ENCODE measurements at places on chromosomes 11 and 22. TPM values are rescaled to one million over a fixed set of nuclear protein-coding genes. Genes with fewer than 3 reads are reported as not detected.

Gene MIOX
- total RNA-seq: not detected

Gene TBX1
- total RNA-seq: not detected

GRCh38 chr22:30088468-30088867 lies 8.2 kb downstream of the HORMAD2 start:
- no peak for DNase-seq

DNA sequence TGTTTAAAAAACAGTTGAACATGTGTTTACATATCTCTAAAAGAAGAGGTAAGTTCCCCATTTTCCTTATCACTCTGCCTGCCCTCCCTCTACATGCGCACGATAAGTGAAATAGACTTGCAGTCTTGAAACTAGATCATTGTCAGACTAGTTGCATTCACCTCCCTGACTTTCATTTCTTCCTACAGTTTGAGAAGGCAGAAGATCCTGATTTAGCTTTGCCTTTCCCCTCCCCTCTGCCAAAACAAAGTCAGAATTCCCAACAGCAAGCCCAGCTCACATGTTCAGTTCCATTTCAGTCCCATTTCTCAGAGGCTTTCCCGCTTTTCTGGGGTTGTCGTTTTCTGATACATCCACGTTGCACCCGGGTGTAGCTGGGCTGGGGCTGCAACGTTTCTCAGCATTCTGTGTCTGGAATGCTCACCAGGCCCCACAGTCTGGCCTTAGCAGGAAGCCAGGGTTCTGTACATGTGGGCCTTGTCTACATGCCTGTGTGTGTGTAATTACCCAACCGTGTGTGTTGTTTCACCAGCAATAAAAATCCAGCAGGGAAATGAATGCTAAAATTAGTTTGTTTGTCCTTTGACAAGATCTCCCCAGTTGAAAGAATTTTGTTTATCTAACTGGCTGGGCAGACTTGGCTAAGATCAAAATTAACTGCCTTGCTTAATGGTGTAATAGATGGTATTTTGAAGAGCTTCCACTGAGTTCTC lies 179.2 kb downstream of the DBX1 start:
- no peak for DNase-seq

DNA sequence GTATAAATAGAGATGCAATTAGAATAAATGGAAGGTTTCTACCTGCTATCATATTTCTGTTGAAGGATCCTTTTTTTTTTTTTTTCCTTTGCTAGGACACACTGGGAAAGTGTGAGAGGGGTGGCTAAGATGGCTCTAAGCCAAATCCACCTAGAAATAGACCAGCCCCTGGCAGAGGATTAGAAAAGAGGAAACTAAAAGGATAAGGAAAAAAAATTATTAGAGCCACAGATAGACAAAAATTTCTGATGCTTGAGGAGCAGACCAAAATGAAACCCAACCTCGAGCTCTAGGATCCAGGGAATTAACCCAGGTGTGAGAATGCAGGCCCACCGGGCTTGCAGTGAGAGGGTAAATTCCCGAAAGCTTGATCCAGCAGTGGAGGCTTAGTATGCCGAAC lies 262.3 kb downstream of the CADM1 start:
- DNase-seq: no peak

Gene MS4A3
- total RNA-seq: not detected

- DNase-seq: no peak
Measured at GRCh38 chr11:64092111-64092760, 56.5 kb downstream of the FLRT1 start.

DNA sequence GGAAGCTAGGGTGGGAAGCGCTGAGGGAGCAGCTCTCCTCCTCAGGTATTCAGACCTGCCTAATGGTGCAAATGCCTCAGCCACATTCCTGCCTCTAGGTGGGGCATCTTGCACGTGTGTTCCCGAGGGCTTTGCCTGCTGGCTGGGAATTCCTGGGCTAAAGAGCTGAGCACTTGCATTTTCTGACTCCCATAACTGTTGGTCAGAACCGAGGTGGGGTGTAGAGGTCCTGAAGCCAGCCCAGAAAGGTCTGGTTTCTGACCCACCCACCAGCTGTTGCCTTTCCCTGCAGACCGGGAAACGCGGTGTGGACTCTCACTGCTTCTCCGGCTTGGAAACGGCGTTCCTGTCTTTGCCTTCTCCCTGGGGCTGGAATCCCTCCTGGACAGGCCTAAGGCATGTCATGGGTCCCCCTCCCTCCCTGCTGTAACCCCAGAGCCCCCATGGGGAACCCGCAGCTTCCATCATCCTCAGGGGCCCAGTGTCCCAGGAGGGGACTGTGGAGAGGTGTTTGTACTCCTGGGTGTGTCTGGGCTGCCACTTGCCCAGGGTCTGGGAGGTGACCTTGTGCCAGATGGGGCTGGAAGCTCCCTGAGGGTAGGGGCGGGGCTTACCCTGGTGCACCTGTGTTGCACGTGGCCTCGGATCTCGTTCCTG lies 24.0 kb upstream of the SMIM38 start:
- no peak for DNase-seq

- no peak for DNase-seq
Measured at GRCh38 chr22:28179392-28179791, 260.3 kb upstream of the PITPNB start.

Gene APOL5
- not detected for total RNA-seq

GRCh38 chr11:63882555-63883242 lies 34.3 kb downstream of the RCOR2 start:
- peak; percentile 65 for DNase-seq

DNA sequence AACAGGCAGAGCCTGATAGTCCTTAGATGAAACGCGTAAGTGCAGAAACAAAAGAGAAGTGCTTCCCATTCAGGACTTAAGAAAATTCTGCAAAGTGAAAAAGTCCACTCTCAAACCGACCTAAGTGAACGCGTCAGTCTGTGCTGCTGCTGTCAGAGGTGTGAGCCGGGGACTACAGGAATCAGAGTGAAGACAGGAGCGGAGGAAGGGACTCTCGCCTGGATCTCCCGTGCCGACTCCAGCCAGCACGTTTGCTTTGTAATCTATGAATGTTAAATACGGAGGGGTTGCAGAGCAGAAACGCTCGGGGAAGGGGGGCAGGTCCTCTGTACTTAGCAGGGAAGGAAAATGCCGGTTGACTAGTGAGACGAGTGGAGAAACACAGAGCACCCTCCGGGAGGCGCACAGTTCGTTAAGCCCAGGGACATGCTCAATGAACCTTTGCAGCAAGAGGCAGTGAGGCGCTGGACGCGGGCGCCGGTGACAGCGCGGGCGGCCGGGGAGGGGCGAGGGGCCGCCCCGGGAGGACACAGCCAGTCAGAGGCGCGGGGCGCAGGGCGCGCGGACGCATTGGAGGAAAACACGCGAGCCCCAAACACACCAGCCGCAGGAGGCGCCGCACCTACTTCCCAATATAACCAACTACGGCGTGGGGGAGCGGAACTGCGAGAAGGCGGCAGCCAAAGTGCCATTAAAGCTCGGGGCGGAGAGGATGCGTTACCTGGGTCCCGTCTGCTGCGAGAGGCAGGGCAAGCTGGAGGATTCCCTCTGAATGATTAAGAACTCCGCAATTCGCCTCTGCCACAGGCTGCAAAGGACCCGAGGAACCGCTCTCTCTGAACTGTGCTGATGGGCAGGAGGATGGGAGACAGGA lies at the start of gene CNTN5:
TSS of gene CNTN5 (plus strand) at position 598 of the 874 bp plus-strand sequence.
- DNase-seq: no peak

Gene NAALAD2
- total RNA-seq: not detected

Gene PARVG
- total RNA-seq: 224 TPM

- DNase-seq: peak; percentile 56
Measured at GRCh38 chr22:20238536-20238900, 29.6 kb downstream of the RTN4R start.

Gene ALDH3B1
- total RNA-seq: 0.39 TPM

DNA sequence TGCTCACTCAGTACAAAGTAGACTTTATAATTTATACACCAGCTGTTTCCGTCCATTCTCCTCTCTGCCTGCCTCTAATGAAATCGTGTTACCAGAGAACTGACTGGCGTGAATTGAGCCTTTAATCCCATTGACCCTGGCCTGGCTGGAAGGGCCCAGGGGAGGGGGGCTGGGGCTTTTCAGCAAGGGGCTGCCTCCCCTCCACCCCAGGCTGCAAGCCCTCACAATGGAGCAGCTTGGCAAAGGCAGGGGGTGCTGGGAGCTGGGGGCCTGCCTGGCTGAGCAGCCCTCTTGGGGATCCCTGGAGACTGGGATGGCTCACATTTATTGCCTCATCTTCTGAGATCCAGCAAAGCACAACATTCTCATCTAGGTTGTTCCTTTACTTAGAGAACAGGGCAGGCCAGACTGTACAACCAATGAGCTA lies 25.8 kb upstream of the LMO1 start:
- DNase-seq: no peak

Gene OR8A1
- not detected for total RNA-seq

DNA sequence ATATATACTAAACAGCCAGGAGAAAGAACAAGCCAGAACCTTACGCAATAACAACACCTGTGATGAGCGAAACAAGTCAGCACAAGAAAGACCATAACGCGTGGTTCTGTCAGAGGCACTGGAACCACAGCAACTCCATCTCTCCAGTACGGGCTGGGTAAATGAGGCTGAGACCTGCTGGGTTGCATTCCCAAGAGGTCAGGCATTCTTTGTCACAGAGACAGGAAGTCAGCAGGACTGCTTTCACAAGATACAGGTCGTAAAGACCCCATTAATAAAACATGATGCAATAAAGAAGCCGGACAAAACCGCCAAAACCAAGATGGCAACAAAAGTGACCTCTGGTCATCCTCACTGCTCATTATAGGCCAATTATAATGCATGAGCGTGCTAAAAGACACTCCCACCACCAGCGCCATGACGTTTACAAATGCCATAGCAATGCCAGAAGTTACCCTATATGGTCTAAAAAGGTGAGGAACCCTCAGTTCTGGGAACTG lies 21.7 kb downstream of the TPST2 start:
- no peak for DNase-seq

DNA sequence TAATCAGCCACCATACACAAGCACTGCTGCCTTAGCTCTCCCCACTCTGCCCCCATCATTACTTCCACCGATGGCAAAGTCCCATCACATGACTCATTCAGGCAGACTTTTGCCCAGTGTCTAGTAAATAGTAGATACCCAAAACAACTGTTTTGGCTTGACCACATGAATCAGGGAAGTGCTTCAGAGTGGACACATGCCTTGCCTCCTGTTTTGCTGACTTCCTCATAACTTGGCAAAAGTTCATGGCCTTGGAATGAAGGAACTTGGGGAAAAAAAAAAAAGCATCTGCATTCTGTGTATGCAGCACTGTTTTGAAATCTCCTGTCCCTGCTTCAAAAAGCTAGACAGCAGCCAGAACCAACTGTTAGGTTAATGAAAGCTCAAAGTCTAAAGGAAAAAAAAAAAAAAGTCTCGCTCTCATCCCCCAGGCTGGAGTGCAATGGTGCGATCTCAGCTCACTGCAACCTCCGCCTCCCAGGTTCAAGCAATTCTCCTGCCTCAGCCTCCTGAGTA lies 335.3 kb downstream of the FAM181B start:
- DNase-seq: no peak

- DNase-seq: peak; percentile 94
Measured at GRCh38 chr22:41446639-41447434, at the start of gene TOB2. Gene TOB2 (minus strand): TSS chr22:41446801. CDS start chr22:41437345, 9,456 bp downstream.

GRCh38 chr11:2997406-2997805 lies 5.3 kb upstream of the NAP1L4 start:
- DNase-seq: no peak

- DNase-seq: no peak
Measured at GRCh38 chr11:65790902-65791650, 4.2 kb downstream of the OVOL1 start.

GRCh38 chr11:68406324-68407313 lies 53.9 kb upstream of the PPP6R3 start:
- no peak for DNase-seq

Gene RTN4R
- 5.1 TPM for total RNA-seq

- DNase-seq: no peak
Measured at GRCh38 chr11:120735035-120735434, 223.5 kb downstream of the GRIK4 start.

DNA sequence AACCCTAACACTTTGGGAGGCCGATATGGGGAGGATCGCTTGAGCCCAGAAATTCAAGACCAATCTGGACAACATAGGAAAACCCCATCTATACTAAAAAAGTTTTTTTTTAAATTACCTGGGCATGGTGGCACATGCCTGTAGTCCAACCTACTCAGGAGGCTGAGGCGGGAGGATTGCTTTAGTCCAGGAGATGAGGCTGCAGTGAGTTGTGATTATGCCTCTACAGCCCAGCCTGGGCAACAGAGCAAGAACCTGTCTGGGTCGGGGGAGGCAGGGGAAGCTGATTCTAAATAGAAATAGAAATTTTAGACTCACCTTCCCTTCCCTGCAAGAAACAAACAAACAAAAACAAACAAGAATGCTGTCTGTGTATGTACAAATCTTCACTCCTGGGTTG lies 52.9 kb upstream of the PRODH start:
- DNase-seq: no peak

Gene SGSM1
- 0.82 TPM for total RNA-seq

Gene GGTLC3
- total RNA-seq: not detected

GRCh38 chr22:39240831-39241793 lies 3.7 kb downstream of the PDGFB start:
- peak; percentile 25 for DNase-seq

Gene LSP1
- 287 TPM for total RNA-seq

Gene BTG4
- total RNA-seq: not detected

DNA sequence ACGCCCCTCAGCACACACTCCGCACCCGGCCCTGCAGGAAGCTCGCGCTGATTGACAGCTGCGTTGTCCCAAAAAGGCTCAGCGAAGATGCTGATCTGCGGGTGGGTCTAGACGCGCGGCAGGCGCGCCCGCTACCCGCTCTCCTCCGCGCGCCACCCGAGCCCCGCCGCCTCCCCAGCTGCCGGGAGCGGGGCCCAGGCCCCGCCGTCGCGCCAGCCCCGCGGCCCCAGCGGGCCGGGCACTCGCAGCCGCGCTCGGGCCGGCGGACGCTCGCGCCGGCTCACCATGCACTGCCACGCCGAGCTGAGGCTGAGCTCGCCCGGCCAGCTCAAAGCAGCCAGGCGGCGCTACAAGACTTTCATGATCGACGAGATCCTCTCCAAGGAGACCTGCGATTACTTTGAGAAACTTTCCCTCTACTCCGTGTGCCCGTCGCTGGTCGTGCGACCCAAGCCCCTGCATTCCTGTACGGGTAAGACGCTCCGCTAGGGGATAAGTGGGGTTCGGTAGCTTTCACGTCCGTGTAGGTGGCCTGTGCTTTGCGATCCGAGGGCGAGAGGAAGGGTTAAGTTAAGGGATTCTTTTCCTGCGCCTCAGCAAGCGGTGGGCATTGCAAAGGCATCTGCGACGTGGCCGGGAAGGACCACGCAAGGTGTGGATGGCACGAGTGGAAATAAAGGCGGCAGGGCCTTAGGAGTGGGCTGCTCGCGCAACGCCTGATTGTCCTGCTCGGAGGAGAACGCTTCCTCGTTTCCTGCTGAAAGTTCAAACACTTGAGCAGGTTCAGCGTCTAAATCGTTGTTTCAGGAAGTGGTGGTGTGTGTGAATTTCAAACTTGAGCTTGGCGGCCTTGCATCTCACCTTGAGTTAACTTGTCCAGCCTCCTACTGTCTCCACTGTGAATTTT lies at the start of gene BARX2:
TSS of gene BARX2 (plus strand) at position 98 of the 907 bp plus-strand sequence. CDS start at position 286, 188 bp downstream.
- DNase-seq: no peak

GRCh38 chr11:87421422-87421821 lies 383.7 kb downstream of the TMEM135 start:
- peak; percentile 41 for DNase-seq

- DNase-seq: no peak
Measured at GRCh38 chr11:1323774-1324173, 14.3 kb upstream of the TOLLIP start.

Data from naive thymus-derived CD8-positive, alpha-beta T cell (primary cell).